NCI-H1105 (cell line): ENCODE measurements at places on chromosomes 1 and 21.

GRCh38 chr1:55235722-55236121 is 20.6 kb upstream of the USP24 start:
- no peak for DNase-seq

DNA sequence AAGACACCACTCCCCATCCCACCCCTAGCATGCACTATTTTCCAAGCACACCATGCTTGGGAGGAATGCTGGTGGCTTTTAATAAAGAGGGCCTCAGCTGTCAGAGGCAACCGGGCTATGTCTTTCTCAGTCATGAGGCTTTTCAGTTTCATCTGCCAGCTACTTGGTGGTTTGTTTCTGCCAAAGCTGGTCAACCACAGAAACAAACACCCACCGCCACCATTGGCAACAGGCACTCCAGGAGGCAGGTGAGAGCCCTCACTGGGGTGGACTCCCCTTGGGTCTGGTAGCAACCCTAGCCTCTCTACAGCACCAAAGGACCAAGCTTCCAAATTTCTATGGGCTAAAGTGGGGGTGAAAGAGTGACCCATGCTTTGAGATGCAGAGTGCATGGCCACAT is 54.3 kb upstream of the CD1D start:
- no peak for DNase-seq

DNA sequence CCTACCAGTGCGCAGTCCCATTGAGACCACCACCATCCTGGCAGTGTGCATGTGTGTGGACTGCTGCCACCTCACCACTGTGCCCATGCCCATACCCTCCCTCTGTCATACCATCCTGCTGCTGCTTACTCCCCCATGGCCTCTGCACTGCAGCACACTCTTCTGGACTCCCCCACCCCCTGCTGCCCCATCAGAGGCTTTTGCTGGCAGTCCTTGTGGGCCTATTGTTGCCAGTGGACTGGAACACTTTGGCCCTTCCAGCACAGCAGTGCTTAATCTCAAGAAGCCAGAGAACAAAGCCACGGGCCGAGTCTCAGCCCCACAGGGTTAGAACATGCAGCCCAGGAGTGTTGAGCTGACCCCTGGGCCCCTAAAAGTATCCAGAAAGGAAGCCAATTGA is 41.9 kb upstream of the IVNS1ABP start:
- no peak for DNase-seq

DNA sequence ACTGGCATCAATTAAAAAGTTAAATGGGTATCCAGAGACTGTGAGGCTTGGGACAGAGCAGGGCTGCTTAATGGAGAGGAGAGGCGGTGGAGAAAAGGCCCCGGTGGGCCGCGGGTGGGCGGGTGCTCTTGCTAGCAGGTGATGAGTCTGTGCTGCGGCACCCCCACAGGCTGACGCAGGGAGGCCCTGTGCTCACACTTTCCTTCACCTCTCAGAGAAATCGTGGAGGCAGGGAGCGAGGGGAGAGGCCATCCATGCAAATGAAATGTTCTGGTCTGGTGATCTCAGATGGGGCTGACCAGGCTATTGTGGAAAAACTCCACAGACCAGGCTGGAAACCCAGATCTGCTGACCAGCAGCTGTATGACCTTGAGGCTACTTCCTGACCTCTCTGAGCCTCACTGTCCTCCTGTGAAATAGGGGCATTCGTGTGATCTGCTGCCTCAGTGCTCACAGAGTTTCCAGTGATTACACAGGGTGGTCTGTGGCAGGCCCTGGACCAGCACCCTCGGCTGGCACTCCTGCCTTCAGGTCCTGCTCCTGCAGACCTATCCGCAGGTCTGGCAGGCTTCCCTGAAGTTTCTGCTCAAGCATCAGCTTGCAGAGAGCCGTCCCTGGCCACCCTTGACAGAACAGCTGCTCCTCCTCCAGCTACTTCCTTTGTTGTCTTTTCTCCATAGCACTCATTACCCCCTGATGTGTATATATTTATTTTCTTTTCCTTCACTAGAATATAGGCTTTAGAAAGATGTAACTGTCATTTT is 89.2 kb downstream of the BEND5 start:
- no peak for DNase-seq

GRCh38 chr1:201445310-201445709 is 23.7 kb downstream of the PHLDA3 start:
- no peak for DNase-seq

DNA sequence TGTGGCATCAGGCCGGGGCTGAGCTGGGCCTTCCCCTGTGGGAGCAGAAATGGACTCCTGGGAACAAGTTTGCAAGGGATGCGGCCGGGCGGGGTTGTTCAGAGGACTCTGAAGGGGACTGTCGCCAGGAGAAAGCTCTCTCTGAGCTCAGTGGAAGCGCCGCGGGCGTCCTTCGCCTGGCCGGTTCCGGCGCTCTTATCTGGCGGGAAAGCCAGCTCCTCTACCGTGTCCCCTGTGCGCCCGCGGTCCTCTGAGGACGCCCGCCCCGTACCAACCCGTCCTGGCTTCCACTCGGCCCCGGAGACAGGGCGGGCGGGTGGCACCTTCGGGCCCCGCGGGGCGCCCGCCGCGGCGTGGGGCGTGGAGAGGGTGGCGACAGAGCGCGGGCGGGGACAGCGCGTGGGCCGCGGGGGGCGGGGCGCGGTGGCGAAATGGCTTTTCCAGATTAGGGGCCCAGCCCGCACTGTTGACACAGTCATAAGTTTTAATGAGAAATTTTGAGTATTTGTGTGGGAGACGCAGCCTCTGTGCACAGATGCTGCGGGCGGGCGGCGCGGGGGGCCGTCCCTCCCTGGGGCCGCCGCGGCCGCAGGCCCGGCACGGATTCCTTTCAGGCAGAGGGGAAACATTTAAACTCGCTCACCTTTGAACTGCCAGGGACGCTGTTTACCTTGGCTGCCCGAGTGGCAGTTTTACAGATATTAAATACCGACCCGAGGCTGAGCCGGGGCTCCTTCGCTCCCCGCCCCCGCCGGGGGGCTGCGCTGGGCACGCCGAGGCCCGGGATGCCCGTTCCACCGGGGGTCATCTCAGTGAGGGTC is 70.2 kb downstream of the FOXD2 start:
- peak; percentile 31 for DNase-seq

GRCh38 chr1:229251185-229251584 is 19.7 kb upstream of the RAB4A start:
- DNase-seq, result no peak

DNA sequence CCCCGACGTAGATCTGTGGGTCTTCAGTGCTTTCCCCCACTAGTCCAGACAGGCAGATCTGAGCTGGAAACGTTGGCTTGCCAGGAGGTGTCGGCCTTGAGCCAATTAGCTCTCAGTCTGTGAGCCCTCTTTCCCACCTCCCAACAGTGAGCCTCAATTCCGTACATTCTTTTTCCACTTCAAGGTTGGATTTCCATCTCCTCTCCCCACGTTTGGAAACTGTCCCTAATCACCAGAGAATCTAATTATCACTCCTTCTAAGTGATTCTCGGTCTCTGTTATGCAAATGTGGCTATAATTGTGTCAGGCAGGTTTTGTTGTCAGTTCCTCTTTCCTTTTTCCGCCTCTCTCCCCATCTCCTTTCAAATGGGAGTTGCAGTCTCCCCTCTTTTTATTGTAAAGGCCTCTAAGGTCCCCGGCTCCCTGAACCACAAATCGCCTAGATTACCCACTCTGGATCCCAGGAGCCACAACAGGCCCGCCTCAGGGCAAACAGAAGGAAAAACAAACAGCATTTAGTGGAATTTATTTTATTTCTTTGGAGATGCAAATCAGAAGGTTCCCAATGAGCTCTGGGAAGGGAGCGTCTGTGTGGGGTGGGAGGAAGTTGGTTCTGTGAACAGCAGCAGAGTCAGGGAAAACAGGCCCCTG is 29.4 kb upstream of the LRRN2 start:
- no peak for DNase-seq

- no peak for DNase-seq
Observed at GRCh38 chr1:28258628-28259251, 578 bp upstream of the SESN2 start.

GRCh38 chr1:72827278-72827677 is 544.9 kb upstream of the NEGR1 start:
- DNase-seq, result no peak

DNA sequence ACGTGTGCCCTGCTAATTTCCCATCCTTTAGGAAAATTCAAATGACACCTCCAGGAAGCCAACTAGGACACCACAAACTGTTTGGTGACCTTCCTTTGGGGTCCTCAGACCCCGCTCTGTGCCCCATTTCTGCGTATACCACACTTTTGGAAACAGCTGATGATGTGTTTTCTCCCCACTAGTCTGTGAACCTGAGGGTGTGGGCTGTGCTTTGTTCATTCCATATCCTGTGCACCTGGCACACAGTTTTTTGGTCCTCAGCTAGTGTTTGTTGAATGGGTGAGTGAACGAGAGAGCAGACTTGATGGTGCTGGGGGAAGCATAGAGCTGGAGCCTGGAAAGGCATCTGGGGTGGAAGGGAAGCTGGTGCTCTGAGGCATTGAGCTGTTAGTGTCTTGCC is 48.6 kb downstream of the RPS6KA1 start:
- DNase-seq, result no peak

- peak; percentile 15 for DNase-seq
Observed at GRCh38 chr21:35988416-35989137, 71.7 kb downstream of the SETD4 start.

GRCh38 chr1:160581961-160582360 is 2.7 kb upstream of the CD84 start:
- DNase-seq, result no peak

DNA sequence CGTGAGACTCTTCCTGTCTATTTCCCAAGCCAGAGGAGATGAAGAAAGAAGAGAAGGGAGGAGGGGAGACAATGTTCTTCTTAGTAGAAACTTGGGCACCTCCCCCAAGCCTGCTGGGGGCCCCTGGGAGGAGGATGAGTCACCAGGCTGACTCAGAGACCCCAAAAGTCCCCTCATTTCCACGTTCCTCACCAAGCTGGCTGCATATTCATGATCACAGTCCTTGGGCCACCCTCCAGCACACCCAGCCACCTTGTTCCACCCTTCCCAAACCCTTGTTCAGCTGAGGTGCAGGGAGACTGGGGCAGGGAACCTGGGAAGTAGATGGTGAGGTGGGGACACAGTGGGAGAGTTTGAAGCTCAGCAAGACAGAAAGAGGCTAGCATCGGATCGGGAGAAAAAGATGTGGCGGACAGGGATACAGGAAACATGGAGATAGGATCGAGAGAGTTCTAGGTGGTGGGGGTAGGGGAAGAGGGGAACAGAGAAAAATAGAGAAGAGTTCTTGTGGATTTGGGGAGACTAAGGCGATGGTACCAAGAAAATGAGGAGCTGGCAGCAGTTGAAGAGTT is 712 bp downstream of the RAB13 start:
- no peak for DNase-seq

DNA sequence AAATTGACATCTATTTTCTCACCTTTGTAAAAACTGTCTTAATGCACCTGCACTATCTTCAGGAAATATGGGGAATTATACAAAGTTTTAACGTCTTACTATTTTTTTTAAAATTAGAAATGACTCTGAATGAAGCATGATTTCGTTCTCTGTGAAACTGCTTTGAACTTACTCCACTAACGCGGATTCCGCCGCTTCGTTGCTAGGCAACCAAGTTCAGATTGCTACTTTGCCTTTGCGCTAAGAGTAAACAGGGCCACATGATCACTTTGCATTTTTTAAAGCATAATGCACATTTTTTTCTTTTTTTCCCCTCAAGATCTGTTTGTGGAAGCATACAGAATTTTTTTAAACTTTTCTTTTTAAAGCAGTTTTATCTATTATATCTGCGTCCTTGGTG is 690.5 kb downstream of the BRINP3 start:
- no peak for DNase-seq

- no peak for DNase-seq
Observed at GRCh38 chr1:92820551-92820950, 11.3 kb upstream of the RPL5 start.

DNA sequence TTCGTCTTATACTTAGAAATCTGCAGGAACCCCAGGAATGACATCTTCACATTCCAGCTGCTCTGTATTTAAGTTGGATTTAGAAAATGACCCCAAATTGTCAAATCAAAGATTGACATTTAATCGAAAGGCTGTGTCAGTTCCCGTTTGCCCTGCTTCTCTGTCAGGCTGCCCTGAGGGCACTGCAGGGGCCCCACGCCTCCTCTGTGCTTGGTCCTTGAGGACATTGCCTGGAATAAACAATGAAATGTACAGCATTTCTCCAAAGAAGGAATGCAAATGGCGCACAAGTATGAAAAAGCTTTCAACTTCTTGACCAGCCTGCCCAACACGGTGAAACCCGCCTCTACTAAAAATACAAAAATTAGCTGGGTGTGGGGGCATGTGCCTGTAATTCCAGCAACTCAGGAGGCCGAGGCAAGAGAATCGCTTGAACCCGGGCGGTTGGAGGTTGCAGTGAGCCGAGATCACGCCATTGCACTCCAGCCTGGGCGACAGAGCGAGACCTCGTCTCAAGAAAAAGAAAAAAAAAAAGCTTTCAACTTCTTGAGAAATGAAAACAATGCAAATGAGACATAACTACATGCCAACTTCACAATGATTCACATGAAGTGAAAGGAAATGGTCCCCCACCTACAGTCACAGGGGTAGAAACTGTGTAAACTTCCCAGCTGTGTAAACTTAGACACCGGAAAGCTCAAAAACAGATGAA is 3.0 kb downstream of the TMPRSS3 start:
- no peak for DNase-seq

GRCh38 chr1:16126160-16126559 is 29.7 kb downstream of the EPHA2 start:
- no peak for DNase-seq

GRCh38 chr1:160423966-160424365 is 23.6 kb downstream of the VANGL2 start:
- DNase-seq, result no peak

- DNase-seq, result no peak
Observed at GRCh38 chr1:172278478-172278877, 142.0 kb upstream of the C1orf105 start.

DNA sequence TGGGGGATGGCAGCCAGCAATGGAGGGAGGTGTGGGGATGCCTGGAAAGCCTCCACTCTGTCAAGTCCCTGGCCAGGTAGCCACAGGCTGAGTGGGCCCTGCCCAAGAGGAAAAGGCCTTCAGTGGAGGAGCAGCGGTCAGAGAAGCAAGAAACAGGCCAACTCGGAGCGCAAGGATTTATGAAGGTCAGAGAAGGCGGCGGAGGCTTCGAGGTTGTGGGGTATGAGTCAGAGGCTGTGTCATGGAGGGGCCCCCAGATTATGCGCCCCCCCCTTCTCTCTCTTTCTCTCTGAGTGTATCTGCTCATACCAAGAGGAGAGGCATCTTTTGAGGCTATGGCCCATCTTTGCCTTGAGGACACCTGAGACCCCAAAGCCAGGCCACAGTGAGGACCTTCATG is 99.5 kb downstream of the CASZ1 start:
- DNase-seq, result no peak

- no peak for DNase-seq
Observed at GRCh38 chr1:228751360-228752098, 16.2 kb downstream of the RHOU start.

- DNase-seq, result peak; percentile 54
Observed at GRCh38 chr1:31593770-31594632, 17.7 kb downstream of the TINAGL1 start.

- DNase-seq, result peak; percentile 38
Observed at GRCh38 chr1:150234566-150235293, 1.2 kb downstream of the ANP32E start.

DNA sequence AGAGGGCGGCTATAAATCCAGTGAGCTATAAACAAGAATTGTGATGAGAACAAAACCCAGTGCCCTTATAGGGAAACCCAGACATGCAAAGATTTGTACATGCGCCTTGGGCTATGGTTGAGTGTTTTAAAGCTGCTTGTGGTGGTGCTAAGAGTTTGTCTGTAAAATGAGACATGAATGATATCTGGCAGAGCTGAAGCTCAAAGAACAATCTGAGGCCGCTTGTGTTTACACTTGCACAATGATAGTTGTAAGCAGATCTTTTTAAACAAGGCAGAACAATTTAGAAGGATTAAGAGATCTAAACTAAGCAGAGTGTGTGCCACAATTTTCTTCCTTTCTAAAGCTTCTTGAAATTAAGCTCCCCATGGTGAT is 80.4 kb upstream of the ADAMTS5 start:
- DNase-seq, result no peak
